Fibroblast of skin of scalp (primary cell): ENCODE measurements at places on chromosomes 5 and 9.

- DNase-seq = no peak
Observed at GRCh38 chr5:77087484-77088261, 588 bp upstream of the ZBED3 start.

- DNase-seq = no peak
Observed at GRCh38 chr5:171432583-171433351, 13.3 kb downstream of the FGF18 start.

GRCh38 chr9:87189006-87189405 is 241.7 kb upstream of the GAS1 start:
- DNase-seq = no peak

DNA sequence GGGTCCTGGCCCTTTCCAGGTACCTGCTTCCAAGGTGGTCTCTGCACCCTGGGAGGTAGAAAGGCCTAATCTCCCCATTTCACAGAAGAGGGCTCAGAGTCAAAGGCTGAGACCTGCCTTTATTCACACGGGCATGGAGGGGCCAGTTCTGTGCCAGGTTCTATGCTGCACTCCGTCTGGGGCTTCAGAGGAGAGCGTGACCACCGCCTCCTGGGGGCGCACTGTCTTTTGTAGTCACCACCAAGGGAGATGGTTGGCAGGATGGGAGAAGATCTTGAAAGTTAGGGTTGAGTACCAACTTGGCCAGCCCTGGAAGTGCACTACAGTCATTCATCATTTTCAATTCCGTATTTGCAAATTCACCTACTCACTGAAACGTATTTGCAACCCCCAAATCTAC is 23.7 kb upstream of the PRDM12 start:
- DNase-seq = no peak

- DNase-seq = no peak
Observed at GRCh38 chr9:5554254-5554653, 43.9 kb downstream of the PDCD1LG2 start.

DNA sequence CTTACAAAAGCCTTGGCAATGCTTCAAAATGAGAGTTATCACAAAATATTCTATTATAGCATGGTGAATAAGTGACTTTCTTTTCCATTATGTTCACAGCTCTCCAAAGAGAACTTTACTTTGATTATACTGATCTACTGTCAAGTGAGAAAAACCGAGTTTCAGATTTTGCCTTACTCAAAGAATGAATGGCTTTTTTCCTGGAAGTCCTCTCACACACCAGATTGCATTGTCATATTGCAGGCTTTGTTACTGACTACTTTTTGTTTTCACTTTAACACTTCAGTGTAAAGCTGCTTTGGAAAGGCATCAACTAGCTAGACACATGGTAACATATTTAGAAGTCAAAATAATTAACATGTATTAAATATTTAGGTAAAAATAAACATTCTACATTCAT is 765.2 kb upstream of the NUDT12 start:
- no peak for DNase-seq

DNA sequence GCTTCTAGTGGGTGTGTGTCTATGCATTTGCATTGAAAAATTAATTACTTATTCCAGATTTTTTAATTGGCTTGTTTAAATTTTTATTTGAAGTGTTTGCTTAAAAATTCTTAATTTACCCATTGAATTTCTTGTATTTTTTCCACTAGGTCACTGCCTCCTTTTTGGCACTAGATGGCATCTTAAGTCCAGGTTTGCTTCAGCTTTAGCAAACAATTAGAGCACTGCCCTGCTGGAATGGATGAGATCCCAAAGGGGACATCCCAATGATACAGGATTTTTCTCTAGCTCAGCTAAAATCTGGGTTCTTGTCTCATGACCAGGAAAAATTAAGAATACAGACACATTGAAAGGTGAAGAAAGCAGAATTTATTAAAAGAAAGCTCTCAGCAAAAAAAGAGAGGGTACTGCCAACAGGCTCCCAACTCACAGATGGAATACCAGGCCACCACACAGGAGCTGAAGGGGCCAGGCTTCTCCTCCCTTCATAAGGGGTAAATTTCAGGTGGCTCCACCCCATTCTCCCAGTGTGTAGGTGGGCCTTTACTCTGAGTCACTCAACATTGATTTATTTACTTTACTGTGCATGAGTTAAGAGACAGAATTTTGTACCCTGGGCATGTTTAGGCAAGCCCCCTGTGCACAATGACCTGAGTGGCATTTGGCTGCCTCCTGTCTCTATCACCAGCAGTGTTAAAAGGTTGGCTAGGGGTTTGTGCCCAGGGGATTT is 532.4 kb downstream of the ANXA1 start:
- DNase-seq = peak; percentile 22
